ENCODE measurements at places on chromosomes 11 and 22.

GRCh38 chr11:119295178-119295577 is 21.8 kb downstream of the MCAM start:
- no peak for DNase-seq

DNA sequence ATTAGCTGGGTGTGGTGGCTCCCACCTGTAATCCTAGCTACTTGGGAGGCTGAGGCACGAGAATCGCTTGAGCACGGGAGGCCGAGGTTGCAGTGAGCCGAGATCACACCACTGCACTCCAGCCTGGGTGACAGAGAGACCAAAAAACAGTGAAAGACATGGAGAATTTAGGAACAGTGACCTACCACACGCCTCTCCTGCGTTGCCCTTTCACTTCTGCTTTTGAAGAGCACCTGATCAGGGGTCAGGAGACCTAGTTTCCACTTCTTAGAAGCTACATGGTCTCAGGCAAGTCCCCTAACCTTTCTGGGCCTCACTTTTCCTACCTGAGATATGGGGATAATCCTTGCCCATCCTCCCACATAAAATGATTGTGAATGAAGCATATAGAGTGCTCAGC is 12.2 kb downstream of the SLC35C1 start:
- no peak for DNase-seq

- DNase-seq: no peak
These were observed 7.2 kb downstream of the IRAG1 start for GRCh38 chr11:10686311-10686710.

GRCh38 chr11:71979602-71980001 is 19.1 kb upstream of the IL18BP start:
- DNase-seq: no peak

DNA sequence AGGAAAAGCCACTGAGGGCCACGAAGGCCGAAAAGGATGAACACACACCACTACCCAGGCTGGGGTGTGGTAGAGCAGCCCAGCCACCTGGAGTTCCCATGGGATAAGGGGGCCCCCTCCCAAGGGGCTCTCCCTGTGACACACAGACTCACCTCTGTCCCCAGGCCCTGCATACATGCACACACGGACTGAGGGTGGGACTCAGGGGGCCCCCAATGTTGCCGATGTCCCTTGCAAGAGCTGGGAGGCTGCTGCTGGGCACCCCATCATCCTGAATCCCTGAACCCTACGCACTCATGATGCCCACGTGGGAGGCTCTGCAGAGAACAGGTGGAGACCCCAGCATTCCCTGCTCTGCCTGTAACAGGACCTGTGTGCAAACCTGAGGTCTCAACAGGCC is 14.5 kb downstream of the SHANK2 start:
- no peak for DNase-seq

DNA sequence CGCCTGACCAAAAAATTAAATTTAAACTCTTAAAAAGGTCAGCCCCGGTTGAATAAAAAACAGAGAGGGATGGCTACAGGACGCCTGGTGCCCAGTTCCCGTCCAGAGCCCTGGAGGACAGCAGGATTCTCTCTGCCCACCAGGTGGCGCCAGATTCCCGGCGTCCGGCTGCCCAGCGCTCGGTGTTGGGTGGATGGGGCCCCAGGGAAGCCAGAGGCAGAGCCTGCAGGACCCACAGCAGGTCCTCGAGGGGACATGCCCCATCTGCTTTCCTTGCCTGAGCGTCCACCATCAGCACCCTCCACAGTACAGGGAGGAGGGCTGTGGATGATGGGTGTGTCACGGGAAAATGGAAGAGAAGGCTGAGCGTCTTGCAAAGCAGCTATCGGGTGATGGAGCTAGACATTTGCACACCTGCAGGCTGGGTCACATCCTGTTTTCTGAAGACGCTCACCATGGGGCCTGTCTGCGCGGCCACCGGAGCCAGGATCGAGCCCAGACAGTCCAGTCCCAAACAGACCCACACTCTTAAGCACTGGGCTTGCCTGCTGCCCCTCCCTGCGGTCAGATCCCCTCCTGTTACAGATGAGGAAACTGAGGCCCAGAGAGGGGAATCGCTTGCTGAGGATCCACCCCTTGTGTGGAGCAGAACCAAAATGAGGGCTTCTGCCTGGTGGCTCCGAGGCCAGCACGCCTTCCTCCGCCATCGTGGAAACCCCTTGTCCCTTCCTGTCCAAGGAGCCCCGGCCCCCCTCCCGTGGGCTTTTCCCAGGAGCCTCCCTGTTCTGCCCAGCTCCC is 18.5 kb upstream of the CBX7 start:
- DNase-seq: peak; percentile 77

DNA sequence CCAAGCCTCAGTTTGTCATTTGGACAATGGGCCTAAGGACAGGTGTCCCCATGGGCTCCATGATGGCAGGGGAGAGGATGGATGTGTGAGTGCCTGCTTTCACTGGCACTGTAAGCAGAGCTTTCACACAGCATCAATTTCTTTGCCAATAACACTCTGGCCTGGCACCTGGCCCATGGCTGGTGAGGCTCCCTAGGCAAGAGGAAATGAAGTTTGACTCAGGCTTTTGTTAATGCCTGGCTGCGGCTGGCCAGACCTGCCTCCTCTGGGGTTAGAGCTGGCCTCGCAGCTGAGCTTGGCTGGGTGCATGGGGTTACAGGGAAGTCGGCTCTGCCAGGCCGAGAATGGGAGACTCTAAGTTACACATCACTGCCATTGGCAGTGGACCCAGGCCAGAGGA is 30.0 kb upstream of the SEZ6L start:
- DNase-seq: no peak

GRCh38 chr11:102850973-102851745 is 7.8 kb upstream of the MMP3 start:
- peak; percentile 30 for DNase-seq

- DNase-seq: no peak
These were observed 20.5 kb downstream of the EPS8L2 start for GRCh38 chr11:726278-727220.

GRCh38 chr11:117817368-117818040 is 7.0 kb downstream of the FXYD2 start:
- peak; percentile 64 for DNase-seq

DNA sequence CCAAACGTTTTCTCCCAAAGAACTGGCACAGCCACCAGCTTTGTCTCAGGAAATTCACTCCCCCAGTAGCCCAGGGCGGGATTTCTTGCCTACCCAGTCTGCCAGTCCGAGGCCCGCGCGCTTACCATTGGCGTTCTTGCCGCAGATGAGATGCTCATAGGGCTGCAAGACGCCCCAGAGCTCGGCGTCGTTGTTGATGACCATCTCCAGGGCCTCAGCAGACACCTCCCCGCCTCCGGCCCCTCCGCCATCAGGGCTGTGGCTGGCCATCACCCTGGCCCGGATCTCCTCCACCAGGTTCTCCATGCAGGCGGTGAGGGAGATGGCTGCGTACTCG is 1.3 kb downstream of the ABTB2 start:
- no peak for DNase-seq

DNA sequence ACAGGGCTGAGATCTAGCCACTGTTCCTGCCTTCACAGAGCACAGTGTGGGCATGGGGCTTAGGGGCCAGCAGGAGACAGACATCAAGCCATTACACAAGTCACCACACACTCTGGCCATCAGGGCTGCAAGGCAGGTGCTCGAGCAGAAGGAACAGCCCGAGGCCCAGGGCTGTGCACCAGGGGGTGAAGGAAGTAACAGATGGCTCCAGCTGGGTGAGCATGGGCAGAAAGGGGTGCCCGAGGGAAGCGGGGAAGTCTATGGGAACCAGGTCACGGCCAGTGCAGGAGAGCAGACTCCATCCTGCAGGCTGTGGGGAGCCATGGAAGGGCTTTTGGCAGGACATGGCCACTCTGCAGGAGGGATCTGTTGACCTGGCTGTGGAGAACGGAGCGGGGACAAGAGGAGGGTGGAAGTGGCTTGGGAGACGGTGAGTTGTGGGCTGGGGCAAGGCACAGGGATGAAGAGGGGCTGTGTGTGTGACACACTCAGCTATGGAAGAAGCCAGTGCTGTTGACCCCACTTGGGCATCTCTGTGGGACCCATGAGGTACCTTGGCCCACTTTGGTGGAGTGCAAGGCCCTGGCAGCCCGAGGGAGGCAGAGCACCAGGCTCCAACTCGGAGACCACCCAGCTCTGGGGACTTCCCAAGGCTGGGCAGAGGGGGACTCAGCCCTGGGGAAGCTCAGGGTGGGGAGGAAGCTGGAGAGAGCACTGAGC is 3.6 kb downstream of the C11orf68 start:
- DNase-seq: no peak

- no peak for DNase-seq
These were observed 225.8 kb upstream of the NCAM1 start for GRCh38 chr11:112735470-112735869.

- DNase-seq: no peak
These were observed 9.2 kb downstream of the CCKBR start for GRCh38 chr11:6268820-6269219.

DNA sequence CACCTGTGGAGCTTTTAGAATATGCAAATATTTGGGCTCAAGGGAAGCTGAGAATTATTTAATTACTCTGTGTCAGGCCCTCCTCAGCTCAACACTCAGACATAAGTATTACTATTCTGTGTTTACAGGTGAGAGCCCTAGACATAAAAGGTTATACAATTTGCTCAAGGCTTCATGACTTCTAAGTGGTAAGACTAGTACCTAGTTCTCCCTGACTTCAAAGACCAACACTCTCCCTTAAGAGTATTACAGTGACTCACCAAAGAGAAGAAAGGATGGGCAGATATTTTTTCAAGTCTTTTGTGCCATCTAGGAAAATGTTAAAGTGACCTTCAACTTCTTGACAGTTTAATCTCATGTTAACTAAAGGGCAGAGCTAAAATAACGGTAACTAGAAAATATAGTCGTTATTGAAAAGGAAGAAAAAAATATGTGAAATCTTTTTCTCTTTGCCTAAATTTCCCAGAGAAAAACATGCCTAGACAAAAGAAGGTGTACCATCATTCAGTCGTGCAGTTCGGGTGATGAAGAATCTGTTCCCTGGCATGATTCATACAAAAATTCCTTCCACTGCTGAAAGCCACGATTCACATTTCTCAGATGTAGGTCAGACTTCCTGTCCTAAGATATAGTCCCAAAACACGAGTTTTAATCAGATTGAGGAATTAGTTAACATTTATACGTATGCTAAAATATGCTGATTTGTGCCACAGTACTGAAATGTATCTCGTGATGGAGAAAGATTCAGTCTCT is 849.1 kb upstream of the API5 start:
- DNase-seq: no peak

- DNase-seq: no peak
These were observed 6.6 kb upstream of the NXPE1 start for GRCh38 chr11:114566276-114566675.

DNA sequence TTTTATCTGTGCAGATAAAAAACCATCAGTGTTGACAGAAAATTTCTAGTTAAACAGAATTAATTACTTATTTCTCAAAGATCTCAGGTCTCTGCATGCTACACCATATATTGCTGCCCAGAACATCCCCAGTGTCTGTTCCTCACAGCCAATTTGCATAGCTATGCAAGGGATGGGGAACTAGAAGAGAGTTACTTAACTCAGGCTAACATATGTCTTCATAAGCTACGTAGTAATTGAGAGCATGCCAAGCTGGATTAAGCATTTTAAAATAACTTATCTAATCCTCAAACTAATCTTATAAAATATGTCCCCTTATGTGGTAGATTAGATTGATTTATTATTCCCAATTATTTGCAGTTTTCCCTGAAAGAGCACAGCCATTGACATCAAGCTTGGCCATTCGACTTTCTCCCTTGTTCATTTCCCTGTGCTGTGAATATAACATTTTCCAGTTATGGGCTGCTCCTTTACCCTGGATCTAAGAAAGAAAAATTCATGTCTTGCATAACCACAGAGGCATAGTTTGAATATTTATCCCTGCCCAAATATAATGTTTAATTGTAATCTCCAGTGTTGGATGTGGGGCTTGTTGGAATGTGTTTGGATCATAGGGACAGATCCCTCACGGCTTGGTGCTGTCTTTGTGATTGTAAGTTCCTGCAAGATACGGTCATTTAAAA is 69.1 kb downstream of the C11orf87 start:
- no peak for DNase-seq

GRCh38 chr11:10388101-10388500 is 67.0 kb upstream of the AMPD3 start:
- DNase-seq: no peak

GRCh38 chr11:115081972-115082371 is 403.6 kb downstream of the NXPE2 start:
- DNase-seq: no peak

GRCh38 chr11:19281041-19281440 is 40.3 kb upstream of the E2F8 start:
- no peak for DNase-seq

GRCh38 chr11:96092511-96092910 is 168.6 kb upstream of the MTMR2 start:
- no peak for DNase-seq

- peak; percentile 50 for DNase-seq
These were observed 39.3 kb upstream of the BSX start for GRCh38 chr11:123020968-123021367.

DNA sequence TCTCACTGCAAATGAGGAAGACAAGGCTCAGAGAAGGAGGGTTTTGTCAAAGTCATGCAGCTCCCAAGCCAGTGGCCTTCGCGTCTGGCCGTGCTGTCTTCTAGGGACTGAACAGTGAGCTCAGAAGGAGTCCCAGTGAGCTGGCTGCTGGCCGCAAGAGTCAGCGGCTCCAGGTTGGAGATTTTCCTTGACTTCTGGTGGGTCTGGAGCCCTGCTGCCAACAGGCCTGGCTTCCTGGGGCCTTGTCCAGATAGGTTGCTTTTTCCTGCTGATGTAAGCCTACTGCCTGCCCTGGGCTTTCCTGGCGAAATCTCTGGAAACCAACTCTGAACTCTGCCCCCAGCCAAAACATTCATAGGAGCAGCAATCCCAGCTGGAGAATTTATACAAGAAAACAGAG is 272.7 kb upstream of the CADM1 start:
- DNase-seq: no peak

- DNase-seq: no peak
These were observed 77.3 kb upstream of the NECTIN1 start for GRCh38 chr11:119806064-119806915.

GRCh38 chr22:37243402-37244113 is 511 bp downstream of the RAC2 start:
- DNase-seq: no peak

DNA sequence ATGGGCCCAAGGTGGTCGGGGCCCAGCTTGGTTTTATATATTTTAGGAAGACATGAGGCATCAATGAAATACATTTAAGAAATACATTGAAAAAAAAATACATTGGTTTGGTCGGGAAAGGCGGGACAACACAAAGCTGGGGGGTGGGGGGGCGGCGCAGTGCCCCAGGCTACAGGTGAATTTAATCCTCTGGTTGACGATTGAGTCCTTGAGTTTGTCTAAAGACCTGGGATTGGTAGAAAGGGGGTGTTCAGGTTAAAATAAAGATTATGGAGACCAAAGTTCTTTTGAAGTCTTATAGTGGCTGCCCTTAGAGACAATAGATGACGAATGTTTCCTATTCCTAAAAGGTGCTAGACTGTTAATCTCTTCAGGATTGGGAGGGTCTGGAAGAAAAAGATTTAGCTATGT is 3.1 kb downstream of the IFITM1 start:
- DNase-seq: no peak

DNA sequence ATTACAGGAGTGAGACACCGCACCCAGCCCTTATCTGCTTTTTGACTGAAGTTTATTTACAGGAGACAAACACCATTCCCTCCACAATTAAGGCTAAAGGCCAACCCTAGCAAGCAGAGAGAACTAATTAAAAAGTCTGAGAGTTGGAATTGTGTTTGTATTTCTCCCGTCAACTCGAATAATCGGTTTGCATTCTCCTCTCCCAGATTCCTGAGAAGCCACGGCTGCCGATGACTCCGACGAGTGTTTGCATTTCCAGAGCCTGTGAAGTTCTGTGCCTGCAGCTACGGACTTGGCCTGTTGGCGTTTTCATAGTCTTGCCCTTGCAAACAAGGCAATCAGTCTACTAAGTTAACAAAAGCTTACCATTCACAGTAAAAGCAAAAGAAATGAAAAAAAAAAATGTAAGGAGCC is 73.2 kb upstream of the NUP50 start:
- DNase-seq: peak; percentile 36

Measured in LoVo (cell line).